ENCODE measurements at places on chromosomes 2 and 18.

DNA sequence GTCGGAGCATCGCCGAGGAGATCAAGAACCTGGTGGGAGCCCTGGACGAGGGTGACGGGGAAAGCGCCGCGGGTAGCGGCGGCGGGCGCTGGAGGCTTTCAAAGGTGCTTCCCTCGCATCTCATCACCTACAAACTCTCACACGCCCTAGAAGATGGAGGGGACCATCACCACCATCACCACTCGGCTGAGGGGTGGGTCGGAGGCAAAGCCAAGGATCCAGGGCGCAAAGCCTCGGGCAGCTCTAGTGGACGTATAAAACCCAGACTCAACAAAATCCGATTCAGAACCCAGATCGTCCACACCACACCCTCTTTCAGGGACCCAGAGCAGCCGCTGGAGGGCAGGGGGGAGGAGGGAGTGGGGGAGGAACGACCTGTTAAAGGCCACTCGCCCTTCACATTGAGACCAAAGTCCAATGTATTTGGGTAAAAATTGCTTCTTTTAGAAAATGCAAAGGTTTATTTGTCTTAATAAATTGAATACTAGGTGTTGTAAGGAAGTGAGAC lies 1.5 kb downstream of the SOWAHC start:
- H3K4me3 ChIP-seq = no peak overlapping the region
- no peaks in the 10 kb centered on the region for H3K27me3 ChIP-seq
- H3K36me3 ChIP-seq = no peaks in the 10 kb centered on the region
- peaks cover 35% of the 10 kb centered on the region for H3K4me1 ChIP-seq
- no peak for DNase-seq
- no peak overlapping the region for H3K27ac ChIP-seq

DNA sequence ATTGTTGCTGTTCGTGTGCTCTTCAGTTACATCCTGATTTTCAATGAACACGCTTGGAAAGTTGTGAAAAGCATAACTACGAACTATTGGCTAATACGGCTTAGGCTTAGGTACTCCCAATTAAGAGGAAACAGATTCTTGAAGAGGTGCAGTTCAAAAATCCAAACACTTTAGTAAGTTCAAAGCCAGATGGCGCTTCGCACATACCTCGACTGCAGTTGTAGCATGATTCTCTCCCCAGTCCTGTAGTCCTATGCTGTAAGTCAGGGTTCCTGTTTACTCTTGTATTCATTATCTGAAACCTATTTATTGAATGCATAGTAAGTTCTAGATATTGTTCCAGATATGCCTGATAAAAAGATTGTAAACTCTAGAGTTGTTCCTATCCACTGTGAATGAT lies 165.2 kb downstream of the TRIB2 start:
- H3K4me1 ChIP-seq = no peaks in the 10 kb centered on the region
- H3K27ac ChIP-seq = no peak overlapping the region
- DNase-seq = no peak
- H3K36me3 ChIP-seq = no peaks in the 10 kb centered on the region
- H3K4me3 ChIP-seq = no peak overlapping the region

DNA sequence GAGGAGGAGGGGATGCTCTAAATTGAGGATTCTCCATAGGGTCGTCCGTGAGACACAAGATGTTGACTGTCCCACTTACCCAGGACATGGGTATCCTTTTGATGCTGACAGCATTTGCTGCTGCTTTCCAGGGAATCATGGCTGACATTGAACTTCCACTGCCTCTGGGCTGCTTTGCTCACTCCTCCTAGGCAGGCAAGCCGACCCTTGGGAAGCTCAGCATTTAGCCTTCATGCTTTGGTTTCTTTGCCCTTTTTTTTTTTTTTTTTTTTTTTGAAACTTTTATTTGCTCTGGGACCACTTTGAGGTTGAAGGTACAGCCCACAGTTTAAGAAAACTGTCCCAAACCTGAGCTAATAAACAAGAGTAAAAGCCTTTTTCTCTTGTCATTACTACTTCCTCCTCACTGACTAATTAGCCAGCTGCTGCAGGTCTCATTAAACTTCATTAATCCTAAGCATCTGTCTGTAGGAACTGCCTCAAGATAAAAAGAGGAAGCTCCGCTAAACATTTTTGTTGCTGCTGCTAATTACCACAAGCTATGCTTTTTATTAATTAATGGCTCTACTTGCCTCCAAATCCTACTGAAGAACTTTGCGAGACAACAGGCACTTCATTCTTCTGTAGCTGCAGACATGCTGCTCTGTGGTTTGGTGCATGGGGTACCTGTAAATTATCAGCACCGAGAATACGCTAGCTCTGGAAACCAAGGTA lies 125.4 kb downstream of the SPTBN1 start:
- peak overlapping the region; percentile 31 for H3K27ac ChIP-seq
- no peaks in the 10 kb centered on the region for H3K36me3 ChIP-seq

DNA sequence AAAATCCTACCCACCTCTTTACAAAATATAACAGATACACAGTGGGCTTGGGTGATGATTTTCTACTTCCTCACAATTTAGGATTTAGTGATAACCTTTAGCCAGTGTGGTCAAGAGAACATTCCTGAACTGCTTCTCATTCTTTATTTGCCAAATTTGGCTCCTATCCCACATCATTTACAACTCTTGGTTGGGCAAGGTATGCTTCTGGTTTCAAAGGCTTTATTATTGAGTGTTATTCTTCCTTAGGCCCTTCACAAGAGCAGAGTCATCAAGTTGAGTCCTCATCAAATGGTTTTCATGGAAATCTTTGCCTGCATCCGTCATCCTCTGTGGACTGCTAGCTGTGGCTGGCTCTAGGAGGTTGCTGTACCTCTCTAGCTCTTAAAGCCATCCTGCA lies 472.0 kb upstream of the ETAA1 start:
- peaks cover 26% of the 10 kb centered on the region for H3K4me1 ChIP-seq
- H3K27me3 ChIP-seq = no peaks in the 10 kb centered on the region
- no peak for DNase-seq
- H3K4me3 ChIP-seq = no peak overlapping the region
- no peaks in the 10 kb centered on the region for H3K36me3 ChIP-seq

- H3K4me3 ChIP-seq = no peak overlapping the region
- H3K27ac ChIP-seq = no peak overlapping the region
- no peak for DNase-seq
- H3K4me1 ChIP-seq = peaks cover 12% of the 10 kb centered on the region
- H3K36me3 ChIP-seq = no peaks in the 10 kb centered on the region
Observed at GRCh38 chr2:99666256-99666655, 176.4 kb upstream of the REV1 start.

- no peak overlapping the region for H3K4me3 ChIP-seq
- H3K4me1 ChIP-seq = peaks cover 23% of the 10 kb centered on the region
- no peak for DNase-seq
- H3K27me3 ChIP-seq = no peaks in the 10 kb centered on the region
- no peak overlapping the region for H3K27ac ChIP-seq
- no peaks in the 10 kb centered on the region for H3K36me3 ChIP-seq
Observed at GRCh38 chr2:228652366-228652765, 470.9 kb upstream of the SPHKAP start.

DNA sequence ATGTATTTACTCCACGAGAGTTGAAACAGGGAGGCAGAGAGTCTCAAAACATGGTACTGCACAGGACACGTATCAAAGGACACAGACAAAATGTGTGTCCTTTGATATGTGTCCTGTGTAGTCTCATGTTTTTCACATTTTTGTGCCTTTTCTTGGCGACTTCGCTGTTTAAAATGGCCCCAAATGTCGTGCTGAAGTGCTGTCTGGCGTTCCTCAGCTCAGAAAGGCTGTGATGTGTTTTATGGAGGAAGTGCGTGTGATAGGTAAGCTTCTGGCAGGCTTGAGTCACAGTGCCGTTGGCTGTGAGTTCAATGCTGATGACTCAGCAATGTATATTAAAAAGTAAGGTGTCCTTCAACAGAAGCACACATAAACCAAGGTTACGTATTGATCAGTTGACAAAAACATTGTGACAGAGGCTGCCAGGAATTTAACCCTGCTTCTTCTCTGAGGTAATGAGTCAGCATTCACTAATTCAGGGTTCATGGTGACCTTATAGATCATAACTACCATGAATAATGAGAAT lies 78.2 kb downstream of the DYSF start:
- no peak overlapping the region for H3K27ac ChIP-seq
- no peak overlapping the region for H3K4me3 ChIP-seq
- no peak for DNase-seq
- no peaks in the 10 kb centered on the region for H3K4me1 ChIP-seq

- H3K4me1 ChIP-seq = no peaks in the 10 kb centered on the region
- no peaks in the 10 kb centered on the region for H3K36me3 ChIP-seq
- no peak overlapping the region for H3K27ac ChIP-seq
- H3K4me3 ChIP-seq = no peak overlapping the region
- H3K27me3 ChIP-seq = no peaks in the 10 kb centered on the region
Observed at GRCh38 chr2:85215448-85216401, 82.5 kb downstream of the TCF7L1 start.

DNA sequence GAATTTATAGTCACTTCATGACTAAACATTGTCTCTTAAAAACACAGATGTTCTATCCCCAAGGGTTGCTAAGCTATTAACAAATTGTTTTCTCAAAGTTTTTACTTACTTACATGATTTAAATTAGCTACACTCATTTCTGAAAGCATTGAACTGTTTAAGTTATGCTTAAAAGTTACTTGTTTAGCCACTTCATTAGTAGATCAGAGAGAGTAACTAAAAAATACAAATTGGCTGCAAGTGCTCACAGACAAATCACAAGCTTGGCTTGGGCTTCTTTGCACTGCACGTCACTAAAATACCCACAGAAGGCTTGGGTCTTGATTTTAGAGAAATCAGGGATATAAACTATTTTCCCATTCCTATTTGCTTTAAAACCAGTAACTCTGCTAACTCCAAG lies 114.1 kb upstream of the SMAD7 start:
- no peak overlapping the region for H3K27ac ChIP-seq
- no peaks in the 10 kb centered on the region for H3K36me3 ChIP-seq
- H3K27me3 ChIP-seq = no peaks in the 10 kb centered on the region
- H3K4me3 ChIP-seq = no peak overlapping the region

DNA sequence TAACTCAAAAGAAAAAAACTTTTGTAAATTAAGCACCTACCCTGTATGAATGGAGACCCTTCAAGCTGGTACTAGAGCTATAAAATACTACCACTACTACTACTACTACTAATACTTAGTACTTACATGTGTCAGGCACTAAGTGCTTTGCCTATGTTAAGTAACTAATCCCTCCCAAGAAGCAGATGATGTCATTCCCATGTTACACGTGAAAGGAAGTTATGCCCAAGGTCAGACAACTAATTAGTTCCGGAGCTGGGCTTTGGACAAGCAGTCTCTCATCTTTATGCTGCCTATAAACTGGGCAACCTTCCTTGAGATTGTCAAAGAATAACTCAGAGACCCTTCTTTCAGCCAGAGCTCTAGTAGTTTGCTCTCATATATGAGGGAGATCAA lies 13.9 kb upstream of the ATP6V1B1 start:
- H3K4me3 ChIP-seq = no peak overlapping the region
- peaks cover 13% of the 10 kb centered on the region for H3K4me1 ChIP-seq
- no peaks in the 10 kb centered on the region for H3K27me3 ChIP-seq
- no peaks in the 10 kb centered on the region for H3K36me3 ChIP-seq

GRCh38 chr2:56444339-56444738 lies 260.5 kb downstream of the CCDC85A start:
- H3K4me3 ChIP-seq = no peak overlapping the region
- peak; percentile 49 for DNase-seq
- peaks cover 8% of the 10 kb centered on the region for H3K4me1 ChIP-seq
- no peaks in the 10 kb centered on the region for H3K27me3 ChIP-seq
- no peaks in the 10 kb centered on the region for H3K36me3 ChIP-seq

DNA sequence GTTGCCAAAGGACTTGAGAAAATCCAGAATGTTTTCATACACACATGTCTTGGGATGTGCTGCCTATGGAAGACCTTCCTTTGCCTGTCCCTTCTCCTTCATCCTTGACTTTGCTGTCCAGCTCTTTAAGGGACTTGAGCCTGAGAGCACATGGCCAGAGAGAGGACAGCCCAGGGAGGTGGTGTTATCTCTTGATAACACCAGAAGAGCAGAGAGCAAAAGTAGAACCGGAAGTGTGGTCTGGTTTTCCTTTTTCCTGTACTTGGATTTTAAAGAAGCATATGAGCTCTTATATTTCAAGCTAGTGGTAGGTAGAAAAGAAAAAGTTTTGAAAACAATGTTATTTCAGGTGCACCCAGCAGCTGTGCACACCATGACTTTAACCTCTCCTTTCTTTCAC lies 94.1 kb upstream of the ZNF532 start:
- H3K36me3 ChIP-seq = no peaks in the 10 kb centered on the region
- no peak overlapping the region for H3K4me3 ChIP-seq
- no peak for DNase-seq
- H3K27ac ChIP-seq = no peak overlapping the region
- no peaks in the 10 kb centered on the region for H3K27me3 ChIP-seq

DNA sequence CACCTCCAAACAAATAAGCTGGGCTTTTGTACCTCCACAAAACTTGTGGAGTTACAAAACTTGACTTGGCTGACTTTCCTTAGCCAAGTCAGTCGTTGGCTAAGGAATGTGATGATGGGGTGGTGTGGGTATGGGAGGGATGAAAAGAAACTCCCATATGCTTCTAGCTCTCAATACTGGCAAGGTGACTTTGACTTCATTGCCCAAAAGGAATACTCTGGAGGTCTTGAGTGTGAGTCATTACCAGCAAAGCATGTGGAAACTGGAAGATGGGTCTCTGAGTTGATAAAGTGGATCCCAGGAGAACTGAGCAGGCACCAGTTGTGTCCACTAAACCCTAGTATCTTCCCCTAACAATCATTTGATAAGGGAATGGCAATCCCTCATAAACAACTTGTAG lies 226.7 kb downstream of the GULP1 start:
- DNase-seq = no peak
- no peak overlapping the region for H3K4me3 ChIP-seq
- H3K36me3 ChIP-seq = no peaks in the 10 kb centered on the region
- no peaks in the 10 kb centered on the region for H3K27me3 ChIP-seq
- H3K4me1 ChIP-seq = no peaks in the 10 kb centered on the region

DNA sequence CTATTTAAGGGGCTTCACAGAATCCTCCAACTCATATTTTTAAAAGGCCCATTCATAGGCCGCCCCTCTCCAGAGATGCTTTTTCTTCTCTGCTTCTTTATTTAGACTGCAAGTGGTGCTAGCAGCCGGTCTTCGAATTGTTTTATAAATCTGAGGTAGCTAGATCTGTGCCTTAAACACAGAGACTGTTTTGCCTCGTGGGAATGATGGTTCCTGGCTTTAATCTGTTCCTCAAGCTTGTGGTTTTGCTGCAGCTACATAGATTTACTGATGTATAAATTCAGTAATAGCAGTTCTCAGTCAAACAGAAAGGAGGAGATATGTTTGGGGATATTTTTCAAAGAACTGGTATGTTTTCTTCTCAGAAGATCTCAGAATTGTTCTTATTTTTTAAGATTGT lies 45.3 kb downstream of the TNFRSF11A start:
- H3K4me3 ChIP-seq = no peak overlapping the region
- H3K4me1 ChIP-seq = no peaks in the 10 kb centered on the region
- H3K27ac ChIP-seq = no peak overlapping the region
- H3K36me3 ChIP-seq = no peaks in the 10 kb centered on the region

DNA sequence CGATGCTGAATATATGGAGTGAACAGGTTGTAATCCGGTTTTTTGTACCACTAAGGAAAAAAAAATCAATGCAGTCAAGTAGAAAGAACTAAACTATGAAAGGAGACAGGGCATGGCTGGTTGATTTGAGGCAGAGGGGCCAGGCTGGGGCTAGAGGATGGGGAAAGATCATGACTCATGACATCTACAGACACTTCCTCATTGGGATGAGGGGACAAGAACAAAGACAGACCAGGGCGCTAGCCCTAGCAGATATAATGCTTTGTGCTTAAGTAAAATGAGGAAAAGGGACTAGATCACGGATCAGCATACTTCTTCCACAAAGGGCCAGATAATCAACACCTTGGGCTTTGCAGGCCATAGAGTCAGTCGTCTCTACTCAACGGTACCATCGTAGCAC lies 55.8 kb downstream of the ST6GAL2 start:
- no peak for DNase-seq
- no peaks in the 10 kb centered on the region for H3K4me1 ChIP-seq
- H3K27ac ChIP-seq = no peak overlapping the region
- no peaks in the 10 kb centered on the region for H3K27me3 ChIP-seq

Measured in body of pancreas (tissue), 4 donors.